A172 (cell line): ENCODE measurements at places on chromosomes 2 and 18. TPM values are rescaled to one million over a fixed set of nuclear protein-coding genes. Genes with fewer than 3 reads are reported as not detected.

DNA sequence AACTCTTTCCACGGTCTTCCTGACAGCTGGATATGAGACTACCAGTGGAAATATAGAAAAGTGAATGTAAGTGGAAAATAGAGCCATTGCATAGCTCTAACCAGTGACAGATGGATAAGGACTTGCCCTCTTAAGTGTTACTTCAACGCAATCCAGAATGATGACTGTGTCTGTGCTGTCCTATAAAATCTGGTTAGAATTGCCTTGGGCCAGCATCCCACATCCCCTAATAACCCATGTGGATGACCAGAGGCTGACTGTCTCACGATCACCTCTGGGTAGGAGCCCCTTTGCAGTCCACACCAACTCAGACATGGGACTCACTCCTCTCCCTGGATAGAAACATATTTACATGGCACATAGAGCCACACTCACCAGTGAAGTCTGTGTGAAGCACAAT, 186.6 kb downstream of the C1D start:
- DNase-seq: peak; percentile 66

Gene LDLRAD4
- 5.7 and 8.9 TPM in 2 replicates for total RNA-seq

Gene CCDC74B
- total RNA-seq: 52.8 and 60.1 TPM in 2 replicates

Gene PSMA8
- not detected in 2 replicates for total RNA-seq

DNA sequence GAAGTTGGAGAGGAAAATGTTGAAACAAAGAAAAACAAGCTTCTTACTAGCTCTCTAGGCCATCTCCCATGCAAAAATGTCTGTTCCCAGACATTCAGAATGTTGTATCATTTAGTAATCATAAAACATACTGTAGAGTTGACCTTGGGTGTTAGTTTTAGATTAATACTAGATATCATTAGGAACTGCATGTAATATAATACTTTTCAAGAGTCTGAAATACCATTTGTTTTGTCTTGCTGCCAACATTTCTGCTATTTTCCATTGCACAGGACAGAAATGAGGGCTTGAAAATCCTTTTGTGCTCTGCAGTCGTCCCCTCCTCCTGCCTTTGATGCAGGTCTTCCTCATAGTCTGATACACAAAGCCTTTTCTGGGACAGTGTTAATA, 89.5 kb upstream of the RBMS1 start:
- DNase-seq: peak; percentile 10

Gene ABCG8
- total RNA-seq: not detected in 2 replicates

- peak; percentile 60 for DNase-seq
These were observed 5.0 kb downstream of the FZD7 start for GRCh38 chr2:202038471-202039277.

- DNase-seq: no peak
These were observed 93.5 kb upstream of the SLC14A2 start for GRCh38 chr18:45521777-45522176.
